Ascending aorta (tissue), 2 donors: ENCODE measurements at places on chromosomes 5 and 9. TPM values are rescaled to one million over a fixed set of nuclear protein-coding genes. Genes with fewer than 3 reads are reported as not detected.

The ADCY2 gene
- total RNA-seq = 0.11 TPM

The HCN1 gene
- total RNA-seq = not detected

The CNTRL gene
- 8.5 TPM for total RNA-seq

The TNPO1 gene
- 48.5 TPM for total RNA-seq

The FAM114A2 gene
- 7.2 TPM for total RNA-seq

The CDHR2 gene
- total RNA-seq = not detected

The SPAAR gene
- 4.0 TPM for total RNA-seq

The GPR151 gene
- total RNA-seq = not detected

The PCDH12 gene
- 7.2 TPM for total RNA-seq

The ELOVL7 gene
- 41.8 TPM for total RNA-seq

The AQP7 gene
- total RNA-seq = 18.9 TPM

The ZNF883 gene
- total RNA-seq = not detected

The C5 gene
- 1.5 TPM for total RNA-seq

The OBP2B gene
- total RNA-seq = not detected

The PARP8 gene
- total RNA-seq = 5.6 TPM

The PCA3 gene
- total RNA-seq = not detected

The IFNA13 gene
- not detected for total RNA-seq

The MYMK gene
- not detected for total RNA-seq

The PRELID1 gene
- 376 TPM for total RNA-seq

The SLC2A6 gene
- total RNA-seq = 8.7 TPM

The MARCOL gene
- not detected for total RNA-seq

The FREM1 gene
- total RNA-seq = 0.85 TPM

The PCDHB7 gene
- 7.6 TPM for total RNA-seq
